Caco-2 (cell line): ENCODE measurements at places on chromosomes 16 and 17. TPM values are rescaled to one million over a fixed set of nuclear protein-coding genes. Genes with fewer than 3 reads are reported as not detected.

CHRNE gene
- total RNA-seq = not detected in 2 replicates

OTOP2 gene
- total RNA-seq = not detected in 2 replicates

KRT28 gene
- total RNA-seq = not detected in 2 replicates

TBX4 gene
- total RNA-seq = 2.5 TPM in 2 replicates

TP53I13 gene
- total RNA-seq = 43.9 and 49.2 TPM in 2 replicates

SLC16A11 gene
- 0.35 and 0.43 TPM in 2 replicates for total RNA-seq

HOXB5 gene
- not detected in 2 replicates for total RNA-seq

MYL4 gene
- total RNA-seq = 0.39 TPM in 1 of 2 replicates, not detected in the other

CTRB2 gene
- total RNA-seq = not detected in 2 replicates

PIGL gene
- total RNA-seq = 20.0 and 21.1 TPM in 2 replicates

DOC2B gene
- 0.35 TPM in 1 of 2 replicates, not detected in the other for total RNA-seq

ARMC5 gene
- 9.7 and 10.2 TPM in 2 replicates for total RNA-seq

C17orf100 gene
- 3.1 and 3.4 TPM in 2 replicates for total RNA-seq

SLFN13 gene
- total RNA-seq = not detected in 2 replicates

CCL5 gene
- not detected in 2 replicates for total RNA-seq

SLC13A2 gene
- 0.42 and 0.57 TPM in 2 replicates for total RNA-seq

TBX6 gene
- total RNA-seq = 1.1 and 1.6 TPM in 2 replicates

ABCA6 gene
- 1.8 and 2.5 TPM in 2 replicates for total RNA-seq

NTN1 gene
- total RNA-seq = 0.86 and 0.88 TPM in 2 replicates

GLTPD2 gene
- 11.8 and 15.6 TPM in 2 replicates for total RNA-seq

MMP25 gene
- total RNA-seq = 0.11 and 0.14 TPM in 2 replicates

MT1B gene
- total RNA-seq = not detected in 2 replicates

LCAT gene
- 26.3 and 33.3 TPM in 2 replicates for total RNA-seq

NPIPB6 gene
- 1.4 and 1.9 TPM in 2 replicates for total RNA-seq

AXIN2 gene
- 141 and 168 TPM in 2 replicates for total RNA-seq

EVPL gene
- 0.16 and 0.46 TPM in 2 replicates for total RNA-seq

FAM222B gene
- 37.6 and 39.5 TPM in 2 replicates for total RNA-seq

MYH13 gene
- not detected in 2 replicates for total RNA-seq

ARHGDIG gene
- 1.9 and 2.1 TPM in 2 replicates for total RNA-seq

PRSS53 gene
- total RNA-seq = 1.8 and 2.1 TPM in 2 replicates

C1QTNF8 gene
- total RNA-seq = not detected in 2 replicates

FSCN2 gene
- total RNA-seq = 2.1 and 2.9 TPM in 2 replicates

MT1A gene
- total RNA-seq = 2.0 and 2.5 TPM in 2 replicates

C16orf89 gene
- not detected in 2 replicates for total RNA-seq

RNF157 gene
- total RNA-seq = 25.9 and 29.3 TPM in 2 replicates
